Hippocampal formation (tissue), 2 donors: ENCODE measurements at places on chromosomes 4 and X.

DNA sequence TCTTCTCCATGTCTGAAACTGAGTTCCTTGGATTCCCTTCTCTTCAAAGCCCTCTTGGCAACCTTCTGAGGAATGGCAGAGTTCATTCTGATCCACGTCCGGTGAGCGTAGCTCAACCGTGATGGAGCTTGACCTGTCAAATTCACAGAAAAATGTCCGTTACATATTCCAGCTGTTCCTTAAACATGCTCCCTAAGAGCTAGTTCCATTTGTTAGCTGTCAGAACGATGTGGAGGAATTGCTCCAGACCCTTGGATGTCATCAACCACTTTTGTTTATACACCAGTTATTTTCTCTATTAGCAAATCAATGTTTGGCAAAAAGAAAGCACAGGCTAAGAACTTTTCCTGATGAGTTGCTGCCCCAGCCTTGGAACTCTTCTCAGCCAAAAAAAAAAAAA is 50.1 kb downstream of the NHS start:
- no peak for DNase-seq

GRCh38 chrX:131845201-131845600 is 177.9 kb upstream of the STK26 start:
- DNase-seq = no peak

- DNase-seq = no peak
These were observed 424.8 kb upstream of the MAD2L1 start for GRCh38 chr4:120491481-120491880.

DNA sequence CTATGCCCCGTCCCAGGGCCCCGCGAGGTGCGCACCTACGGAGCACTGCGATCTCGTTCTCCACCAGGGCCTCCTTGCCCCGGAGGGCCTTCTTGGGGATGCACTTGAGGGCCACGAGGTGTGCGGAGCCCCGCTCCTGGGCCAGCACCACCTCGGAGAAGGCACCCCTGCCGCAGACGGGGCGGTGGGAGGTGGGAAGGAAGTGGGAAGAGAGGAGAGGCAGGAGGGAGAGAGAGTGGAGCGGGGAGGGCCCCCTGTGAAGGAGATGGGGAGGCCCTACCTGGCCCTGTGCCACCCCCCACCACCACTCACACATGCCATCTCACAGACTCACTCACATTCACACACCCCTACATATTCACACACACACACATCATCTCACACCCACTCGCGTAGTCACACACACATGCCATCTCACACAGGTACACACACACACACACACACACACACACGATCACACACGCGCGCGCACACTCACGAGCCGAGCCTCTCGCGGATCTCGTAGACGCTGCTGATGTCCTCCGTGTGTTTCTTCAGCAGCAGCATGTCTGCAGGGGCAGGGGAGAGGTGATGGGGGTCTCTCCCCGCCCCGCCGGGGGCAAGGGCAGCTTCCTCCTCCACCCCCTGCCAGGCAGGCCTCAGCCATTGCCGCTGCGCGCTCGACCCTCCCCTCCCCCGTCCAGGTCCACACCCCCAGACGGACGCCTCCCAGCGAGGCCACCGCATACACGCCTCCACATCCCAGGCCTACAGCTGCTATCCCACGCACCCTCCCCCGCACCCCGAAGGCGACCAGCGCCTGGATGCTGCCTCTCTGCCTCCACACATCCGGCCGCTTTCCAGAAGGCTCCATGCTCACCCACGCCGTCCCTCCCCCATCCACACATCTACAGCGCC is 834 bp downstream of the PNCK start:
- no peak for DNase-seq

- DNase-seq = no peak
These were observed 86.2 kb upstream of the RPS6KA3 start for GRCh38 chrX:20352935-20353336.

GRCh38 chr4:41189666-41190065 is 24.7 kb downstream of the APBB2 start:
- no peak for DNase-seq

DNA sequence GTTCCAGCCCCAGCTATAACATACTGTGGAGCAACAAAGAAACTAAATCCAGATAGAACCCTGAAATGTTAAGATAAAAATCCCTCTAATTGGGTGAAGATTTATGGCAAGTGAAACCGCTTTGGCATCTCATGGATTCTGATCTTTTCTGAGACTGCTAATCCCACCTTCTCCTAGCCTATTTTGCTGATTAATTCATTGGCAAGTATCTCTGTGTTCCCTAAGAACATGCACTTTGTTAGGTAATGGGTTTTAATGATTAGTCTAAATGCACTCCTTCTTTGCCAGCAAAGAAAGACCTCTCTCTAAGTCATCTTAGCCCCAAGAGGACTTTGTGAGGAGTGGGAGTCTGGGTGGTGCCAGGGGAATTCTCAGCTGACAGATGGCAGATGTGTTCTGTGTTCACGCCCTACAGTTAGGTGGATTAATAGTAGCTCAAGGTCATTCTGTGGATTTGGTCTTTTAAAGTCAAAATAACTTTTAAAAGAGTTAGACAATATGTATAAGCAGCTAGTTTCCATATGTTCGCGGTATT is 171.3 kb downstream of the UNC5C start:
- DNase-seq = no peak

GRCh38 chr4:130186931-130187330 is 1091.0 kb downstream of the C4orf33 start:
- DNase-seq = no peak

GRCh38 chrX:151227627-151228026 is 51.2 kb downstream of the GPR50 start:
- no peak for DNase-seq

GRCh38 chrX:143581240-143581639 is 54.7 kb downstream of the SLITRK4 start:
- DNase-seq = no peak

- no peak for DNase-seq
These were observed 168.2 kb downstream of the C4orf33 start for GRCh38 chr4:129264008-129264657.

DNA sequence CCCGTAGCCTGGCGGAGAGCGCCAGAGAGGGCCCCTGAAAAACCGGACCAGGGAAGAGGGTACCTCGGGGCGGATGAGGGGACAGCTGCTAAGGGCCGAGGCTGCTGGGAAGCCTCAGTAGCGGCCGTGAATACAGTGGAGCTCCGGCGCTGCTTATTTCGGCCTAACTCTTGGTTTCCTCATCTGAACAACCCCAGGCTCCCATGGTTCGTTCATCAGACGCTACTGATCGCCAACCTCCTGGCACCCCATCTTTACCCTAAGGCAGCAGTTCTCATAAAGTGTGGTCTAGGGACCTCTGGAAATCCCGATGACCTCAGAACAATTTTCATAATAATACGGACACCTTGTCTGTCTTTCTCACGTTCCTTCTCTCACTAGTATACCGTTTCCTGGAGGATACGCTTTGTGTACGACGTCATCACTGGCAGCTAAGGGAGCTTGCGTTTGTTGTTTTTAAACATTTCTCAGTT is 645 bp upstream of the RAB28 start:
- peak; percentile 41 for DNase-seq

GRCh38 chrX:9873952-9874351 is 87.7 kb downstream of the SHROOM2 start:
- DNase-seq = peak; percentile 10

- DNase-seq = no peak
These were observed 188.9 kb downstream of the ASMT start for GRCh38 chrX:1803741-1804140.

DNA sequence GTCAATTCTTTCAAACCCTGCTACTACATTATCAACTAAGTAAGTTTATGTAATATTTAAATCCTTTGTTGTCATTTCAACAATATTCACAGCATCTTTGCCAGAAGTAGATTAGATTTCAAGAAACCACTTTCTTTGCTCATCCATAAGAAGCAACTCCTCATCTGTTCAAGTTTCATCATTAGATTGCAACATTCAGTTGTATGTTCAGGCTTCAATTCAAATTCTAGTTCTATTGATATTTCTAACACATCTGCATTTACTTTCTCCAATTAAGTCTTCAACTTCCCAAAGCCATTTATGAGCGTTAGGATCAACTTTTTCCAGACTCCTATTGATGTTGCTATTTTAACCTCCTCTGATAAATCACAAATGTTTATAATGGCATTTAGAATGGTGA is 66.1 kb downstream of the BMP3 start:
- DNase-seq = no peak

DNA sequence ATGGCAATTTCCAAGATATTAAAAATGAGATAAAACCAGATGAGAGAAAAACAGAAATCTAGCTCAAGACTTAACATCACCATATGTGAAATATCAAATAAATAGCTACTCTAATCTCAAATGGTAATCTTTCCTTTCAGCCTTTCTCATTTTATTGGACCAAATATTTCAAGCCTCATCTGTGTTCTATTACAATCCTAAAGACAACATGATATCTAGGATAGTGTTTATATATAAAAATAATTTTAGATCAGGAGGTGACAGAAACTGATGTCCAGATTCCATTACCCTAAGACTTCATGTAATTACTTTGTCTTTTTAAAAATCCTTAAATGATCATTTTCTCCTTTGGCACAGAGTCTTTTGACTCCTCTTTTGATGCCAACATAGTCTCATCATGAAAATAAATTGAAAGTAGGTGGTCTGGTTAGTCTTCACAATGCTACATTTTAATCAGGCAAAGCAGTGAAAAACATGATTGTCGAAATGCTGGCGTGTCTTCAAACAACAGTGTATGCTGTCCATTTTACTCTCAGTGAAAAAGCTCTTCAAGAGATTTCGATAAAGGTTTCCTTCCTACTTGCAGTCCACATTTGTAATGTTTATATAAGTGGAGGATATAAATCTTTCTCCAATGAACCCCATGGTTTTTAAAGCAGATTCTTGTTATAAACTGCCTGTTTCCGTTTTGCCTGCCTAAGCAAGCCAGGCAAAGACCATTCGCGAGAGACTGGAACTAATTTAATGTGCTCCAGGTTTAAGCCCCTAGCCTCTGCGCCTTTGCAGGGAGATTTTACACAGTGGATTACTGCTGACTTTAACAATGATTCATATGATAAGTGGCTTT is 169.8 kb downstream of the SCFD2 start:
- DNase-seq = no peak

GRCh38 chr4:32847461-32847860 is 2127.3 kb downstream of the PCDH7 start:
- DNase-seq = no peak

- DNase-seq = no peak
These were observed 56.0 kb upstream of the STPG2 start for GRCh38 chr4:98199247-98199646.

DNA sequence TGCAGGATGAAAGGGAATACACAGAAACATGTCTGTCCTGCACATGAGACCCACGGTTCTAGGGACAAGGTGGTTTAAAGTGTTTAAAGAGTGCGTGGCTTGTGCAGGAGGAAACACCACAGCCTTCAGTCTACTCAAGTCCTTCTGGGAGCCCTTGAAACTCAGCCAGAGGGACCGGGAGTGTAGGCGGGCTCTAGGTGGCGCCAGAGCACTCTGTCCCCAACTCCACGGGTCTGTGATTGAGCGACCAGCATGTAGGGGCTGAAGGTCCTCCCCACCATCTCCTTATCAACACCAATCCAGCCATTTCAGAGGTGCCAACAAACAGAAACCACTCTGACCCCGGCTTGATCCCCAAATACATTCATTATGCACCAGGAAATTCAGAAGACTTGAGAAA is 82.0 kb upstream of the CLDN34 start:
- peak; percentile 52 for DNase-seq

DNA sequence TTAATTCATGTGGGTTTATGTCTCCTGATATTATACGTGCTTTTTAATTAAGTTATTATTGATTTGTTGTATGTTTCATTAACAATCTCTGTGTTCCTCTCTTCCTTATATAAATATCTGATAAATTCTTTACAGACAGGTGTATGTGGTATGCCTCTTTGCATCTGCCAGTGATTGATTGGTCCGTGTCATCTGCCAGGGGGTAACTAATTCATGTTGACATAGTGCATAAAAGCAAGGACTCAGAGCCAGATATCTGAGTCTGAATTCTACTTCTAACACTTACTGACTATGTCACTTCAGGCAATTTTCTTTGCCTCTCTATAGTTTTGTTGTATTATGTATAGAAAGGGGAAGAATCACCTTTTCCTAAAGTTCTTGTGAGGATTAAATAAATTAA is 5.2 kb upstream of the AMBN start:
- DNase-seq = no peak

- DNase-seq = no peak
These were observed 26.2 kb upstream of the BOD1L1 start for GRCh38 chr4:13653766-13654161.

DNA sequence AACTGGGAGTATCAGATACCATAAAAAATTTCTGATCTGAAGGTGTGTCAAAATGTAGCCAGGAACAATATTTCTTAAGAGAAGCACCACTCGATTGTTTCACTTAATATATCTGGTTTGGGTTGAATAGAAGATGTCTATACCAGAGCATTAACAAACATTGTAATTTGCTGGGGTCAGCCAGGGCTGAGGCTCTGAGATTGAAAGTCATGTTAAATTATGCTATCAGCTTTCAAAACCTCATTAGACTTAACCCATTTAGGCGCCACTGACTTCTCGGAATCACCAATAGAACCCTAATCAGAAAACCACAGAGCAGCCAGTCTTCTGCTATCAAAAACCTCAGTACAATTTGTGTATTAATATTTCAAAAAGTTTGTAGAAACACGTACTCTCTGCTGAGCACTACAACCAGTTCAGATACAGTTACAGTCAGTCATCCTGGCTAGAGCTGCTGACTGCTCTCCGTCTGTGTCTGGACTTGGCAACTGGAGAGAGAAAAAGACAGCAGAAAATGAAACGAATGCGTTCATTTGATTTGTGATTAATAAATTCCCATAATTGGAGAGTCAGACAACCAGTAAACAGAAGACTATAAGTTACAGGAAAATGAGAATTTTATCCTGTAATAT is 848.6 kb upstream of the PABPC4L start:
- DNase-seq = no peak

DNA sequence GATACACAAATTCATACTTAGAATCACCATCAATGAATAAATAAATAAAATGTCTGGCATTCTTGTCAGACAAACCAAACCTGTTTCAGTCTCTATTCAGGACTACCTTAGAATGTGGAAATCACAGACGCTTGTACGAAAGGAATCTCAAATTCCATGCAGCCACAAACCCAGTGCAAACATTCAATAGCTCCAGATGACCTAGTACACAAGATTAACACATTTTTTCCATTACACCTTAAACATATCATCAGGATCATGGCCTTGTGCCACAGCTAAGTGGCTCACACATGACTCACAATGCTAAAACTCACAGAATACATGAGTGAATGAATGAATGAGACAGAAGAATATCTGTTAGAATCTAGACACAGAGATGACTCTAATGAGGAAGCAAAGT is 134.2 kb downstream of the PWWP3B start:
- DNase-seq = no peak

- no peak for DNase-seq
These were observed 218.9 kb downstream of the PPP3CA start for GRCh38 chr4:101128473-101128872.

- DNase-seq = no peak
These were observed 22.5 kb downstream of the C4orf46 start for GRCh38 chr4:158649111-158649680.

GRCh38 chr4:101355767-101356702 is 8.7 kb upstream of the PPP3CA start:
- DNase-seq = no peak
